Peyer's patch (tissue), 4 donors: ENCODE measurements at places on chromosomes 2 and 18. TPM values are rescaled to one million over a fixed set of nuclear protein-coding genes. Genes with fewer than 3 reads are reported as not detected.
A peak's percentile ranks its signal among the peaks of the same experiment; 100 is the strongest.

GRCh38 chr2:39641635-39642034 lies 24.1 kb upstream of the TMEM178A start:
- DNase-seq: no peak

GRCh38 chr2:141526760-141527159 lies 604.1 kb downstream of the LRP1B start:
- DNase-seq: no peak

DNA sequence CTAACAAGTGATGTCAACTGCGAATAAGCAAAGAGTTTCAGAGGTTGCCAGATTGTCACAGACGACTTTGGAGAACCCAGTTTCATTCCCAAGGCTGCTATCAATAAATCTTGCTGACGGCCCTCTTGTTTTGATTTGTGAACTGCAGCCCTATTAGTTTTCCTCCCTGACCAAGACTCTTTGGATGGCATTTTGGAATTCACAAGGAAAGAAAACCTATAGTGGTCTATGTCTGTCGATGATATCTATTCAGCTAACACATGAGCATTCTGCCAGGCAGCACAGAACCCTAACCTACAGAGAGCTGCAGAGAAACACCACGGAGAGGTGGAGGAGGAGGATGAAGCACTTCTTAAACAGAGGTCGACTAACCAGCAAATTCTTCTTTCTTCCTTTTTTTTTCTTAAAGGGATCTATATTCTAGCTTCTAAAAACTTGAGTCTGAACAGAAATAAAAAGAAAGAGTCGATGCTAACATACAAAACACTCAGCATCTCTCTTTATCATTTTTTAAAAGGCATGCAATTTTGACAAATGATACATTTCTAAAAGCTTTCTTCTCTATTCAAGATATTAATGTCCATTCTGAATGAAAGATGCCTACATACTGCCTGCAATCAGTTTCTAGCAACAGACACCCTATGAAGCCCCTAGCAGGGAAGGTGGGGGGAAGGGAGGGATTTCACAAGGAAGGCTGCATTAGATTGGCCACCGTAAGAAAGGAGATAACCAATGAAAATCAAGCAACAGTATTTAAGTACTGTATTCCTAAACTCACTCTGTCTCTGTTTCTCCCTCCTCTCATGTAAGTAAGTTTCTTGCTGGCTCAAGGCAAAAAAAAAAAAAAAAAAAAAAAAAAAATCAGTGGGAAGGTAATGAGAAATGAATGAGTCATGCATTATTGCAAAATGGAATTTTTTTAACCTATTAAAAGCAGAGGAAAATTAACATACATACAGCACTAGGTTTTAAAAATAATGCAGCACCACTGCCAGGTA lies 83.0 kb upstream of the CHRNA1 start:
- no peak for DNase-seq

The MC5R gene
- total RNA-seq: not detected

- DNase-seq: no peak
Observed at GRCh38 chr2:59882822-59883221, 670.6 kb downstream of the BCL11A start.

The NOSTRIN gene
- 67.4 TPM for total RNA-seq

The DSG4 gene
- total RNA-seq: not detected

The CNTNAP5 gene
- not detected for total RNA-seq

DNA sequence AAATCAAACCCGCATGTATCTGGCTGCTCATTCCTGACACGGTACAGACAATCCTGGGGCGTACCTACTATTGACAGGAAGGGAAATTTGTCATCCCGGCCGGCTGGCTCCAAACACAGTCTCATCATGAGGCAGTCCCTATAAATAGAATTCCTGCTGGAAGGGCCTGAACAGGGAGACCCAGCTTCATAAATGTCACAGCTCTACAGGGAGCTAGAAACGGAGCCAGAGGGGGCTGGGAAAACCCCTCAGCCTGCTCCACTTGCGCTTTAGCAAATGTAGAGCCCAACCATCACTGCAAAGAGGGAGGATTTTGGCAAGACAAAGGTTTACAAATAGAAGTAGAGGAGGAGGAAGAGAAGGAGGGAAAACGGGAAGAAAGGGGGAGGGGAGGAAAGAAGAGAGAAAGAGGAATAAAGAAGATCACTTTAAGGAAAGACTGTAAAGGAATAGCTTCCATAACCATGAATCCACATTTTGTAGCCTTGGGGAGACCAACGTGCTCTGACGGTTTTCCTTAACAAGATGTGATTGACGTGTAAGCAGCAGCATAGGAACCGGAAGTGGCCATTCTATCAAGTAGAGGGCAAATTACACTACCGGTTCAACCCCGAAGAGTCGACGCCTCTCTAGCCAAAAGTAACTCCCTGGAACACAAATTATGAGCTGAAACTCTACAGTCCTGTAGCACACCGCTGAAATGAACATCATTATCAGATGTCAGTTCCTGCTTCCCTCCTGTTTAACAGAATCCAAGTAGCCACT lies 56.8 kb upstream of the TTN start:
- no peak for DNase-seq

- no peak for DNase-seq
Observed at GRCh38 chr2:223420048-223420447, 182.1 kb downstream of the SCG2 start.

- peak; percentile 28 for DNase-seq
Observed at GRCh38 chr18:45102863-45103262, 422.2 kb downstream of the SETBP1 start.

GRCh38 chr2:100174026-100174431 lies 31.6 kb upstream of the AFF3 start:
- DNase-seq: no peak

DNA sequence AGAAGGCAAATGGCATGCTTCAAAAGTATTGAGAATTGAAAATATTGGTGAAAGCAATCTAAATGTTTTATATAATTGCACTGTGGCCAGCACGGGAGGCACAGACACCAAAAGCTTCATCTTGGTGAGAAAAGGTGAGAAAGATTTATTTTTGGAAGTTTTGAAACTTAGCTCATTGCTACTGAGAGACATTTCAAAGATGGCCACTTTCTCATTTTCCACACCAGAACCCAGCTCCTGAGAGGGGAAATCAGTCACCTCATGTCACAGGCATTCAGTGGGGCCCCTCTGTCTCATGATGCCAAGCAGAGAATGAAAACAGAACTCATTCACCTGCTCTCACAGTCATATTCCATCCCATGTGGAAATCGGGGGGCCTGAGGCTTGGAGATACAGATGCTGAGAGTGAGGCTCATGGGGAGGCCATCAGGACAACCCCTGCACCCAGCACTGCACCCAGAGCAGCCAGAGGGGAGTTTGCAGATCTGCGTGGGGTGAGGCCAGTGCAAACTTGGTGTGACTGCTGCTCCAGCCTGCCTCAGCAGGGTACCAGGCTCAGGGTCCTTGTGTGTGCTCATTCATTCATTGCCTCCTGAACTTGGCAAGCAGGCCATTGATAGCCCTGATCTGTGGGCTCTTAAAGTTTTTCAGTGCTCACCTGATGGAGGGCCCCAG lies 31.4 kb downstream of the IL18R1 start:
- DNase-seq: no peak

The TRIM43B gene
- not detected for total RNA-seq

- DNase-seq: no peak
Observed at GRCh38 chr2:175621821-175622220, 380.2 kb downstream of the LNPK start.

- no peak for DNase-seq
Observed at GRCh38 chr2:67243919-67244318, 153.2 kb upstream of the ETAA1 start.

DNA sequence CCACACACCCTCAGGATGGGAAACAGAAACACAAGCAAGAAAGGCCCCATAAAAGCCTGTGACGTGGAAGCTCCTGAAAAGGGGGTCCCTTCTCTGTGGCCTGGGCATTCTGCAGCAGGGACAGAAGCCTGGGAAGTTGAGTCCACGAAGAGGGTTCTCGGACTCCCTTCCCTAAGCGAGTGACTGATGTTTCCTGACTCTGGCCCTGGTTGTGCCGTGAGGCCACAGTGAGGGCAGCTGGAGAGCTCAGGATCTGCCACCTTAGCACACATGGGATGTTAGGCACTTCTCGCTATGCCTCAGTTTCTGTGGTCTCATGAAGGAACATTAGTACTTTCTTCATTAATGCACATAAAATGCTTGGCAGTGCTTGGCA lies 87.2 kb upstream of the ZFP36L2 start:
- DNase-seq: no peak

The RNF144A gene
- total RNA-seq: 16.5 TPM

The ATP6V1B1 gene
- not detected for total RNA-seq

- DNase-seq: no peak
Observed at GRCh38 chr2:86485802-86486201, 44.6 kb downstream of the KDM3A start.

DNA sequence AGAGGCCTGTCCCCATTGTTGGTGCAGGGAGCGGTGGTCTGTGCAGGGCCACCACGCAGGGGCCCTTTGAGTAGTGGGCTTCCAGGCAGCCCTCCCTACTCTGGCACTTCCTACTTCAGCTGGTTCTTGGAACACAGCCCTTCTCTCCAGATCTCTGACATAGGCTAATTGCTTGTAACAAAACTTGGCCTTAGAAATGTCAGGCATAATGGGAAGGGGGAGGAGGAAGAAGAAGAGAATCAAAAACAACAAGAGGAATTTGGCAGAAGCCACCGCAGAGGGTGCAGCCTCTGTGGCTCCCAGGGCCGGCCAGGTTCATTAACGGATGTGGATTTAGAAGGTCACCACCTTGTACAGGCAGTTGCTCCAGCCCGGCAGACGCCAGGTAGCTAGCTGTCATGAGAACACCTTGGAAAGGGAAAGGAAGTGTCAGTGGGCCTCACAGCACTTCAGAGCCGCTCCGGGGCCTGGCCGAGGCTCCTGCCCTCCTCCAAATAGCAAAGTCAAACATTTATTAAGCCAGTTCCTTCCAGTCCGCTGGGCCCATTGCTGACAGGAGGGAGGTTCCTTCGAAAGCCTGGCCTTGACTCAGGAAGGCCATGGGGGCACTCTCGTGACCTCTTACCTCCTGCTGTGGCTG lies 7.4 kb downstream of the BOD1L2 start:
- DNase-seq: no peak

GRCh38 chr18:35535297-35535696 lies 37.5 kb upstream of the INO80C start:
- DNase-seq: no peak

The NTSR2 gene
- not detected for total RNA-seq

DNA sequence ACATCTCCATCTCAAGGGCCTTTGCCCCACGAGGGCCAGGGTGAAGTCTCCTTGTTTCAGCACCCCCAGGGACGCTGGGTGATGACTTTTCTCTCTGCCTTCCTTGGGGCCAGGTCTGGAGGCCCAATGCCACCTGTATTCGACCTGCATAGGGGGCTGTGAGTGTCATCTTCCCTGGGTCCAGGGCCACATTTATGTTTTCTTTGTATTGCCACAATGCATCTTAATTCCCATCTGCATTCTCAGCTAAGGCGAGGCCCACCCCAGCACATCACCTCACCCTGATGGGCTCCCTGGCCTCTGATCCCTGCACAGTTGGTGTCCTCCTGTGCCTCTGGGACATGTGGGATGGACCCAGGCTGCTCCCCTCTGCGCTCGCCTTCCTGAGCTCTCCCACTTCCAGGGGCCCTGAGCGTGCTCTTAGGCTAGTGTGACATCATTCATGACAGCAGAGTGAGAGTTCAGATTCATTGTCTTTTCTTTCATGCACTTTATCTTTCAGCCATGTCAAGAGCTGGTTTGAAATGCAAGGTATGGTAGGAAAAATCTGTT lies 122.0 kb upstream of the COPS8 start:
- DNase-seq: peak; percentile 27

DNA sequence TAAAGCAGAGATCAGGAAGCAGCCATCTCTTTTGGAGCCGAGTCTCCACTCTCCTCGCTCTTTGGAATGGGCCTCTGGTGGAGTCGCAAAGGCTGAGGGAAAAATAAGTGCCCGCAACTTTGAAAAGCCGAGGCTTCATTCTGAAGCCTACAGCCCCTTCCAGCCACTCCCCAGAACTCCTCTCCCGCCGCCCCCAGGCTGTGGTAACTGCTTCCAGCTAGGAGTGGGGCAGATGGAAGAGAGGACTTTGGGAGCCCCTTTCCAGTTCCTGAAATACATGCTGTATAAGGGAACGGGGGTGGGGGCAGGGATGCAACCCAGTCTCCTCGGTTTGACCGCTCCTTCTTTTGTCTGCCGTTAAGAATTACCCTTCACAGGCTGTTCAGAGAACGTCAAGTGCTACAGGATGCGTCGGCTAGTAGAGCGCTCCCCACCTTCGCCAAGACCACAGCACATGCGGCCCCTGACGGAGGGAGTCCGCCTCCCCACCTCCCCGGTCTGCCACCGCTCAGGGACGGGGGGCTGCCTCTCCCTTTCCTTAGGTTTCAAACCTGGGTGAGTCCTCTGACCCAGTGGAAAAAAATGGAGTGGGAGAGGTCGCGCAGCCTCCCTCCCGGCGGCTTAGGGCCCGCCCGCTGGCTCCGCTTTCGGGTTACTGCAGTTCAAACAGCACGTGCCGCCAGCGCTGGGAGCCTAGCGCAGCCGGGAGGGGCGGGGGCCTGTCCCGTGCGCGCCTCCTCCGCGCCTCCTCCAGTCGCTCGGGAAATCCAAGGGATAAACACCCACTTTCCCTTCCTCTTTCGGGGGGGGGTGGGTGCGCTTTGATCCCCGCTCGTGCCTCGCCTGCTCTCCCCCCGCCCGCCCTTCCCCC lies 4.9 kb downstream of the CYP26B1 start:
- peak; percentile 15 for DNase-seq

GRCh38 chr2:235219048-235219447 lies 267.2 kb downstream of the SH3BP4 start:
- no peak for DNase-seq

- DNase-seq: peak; percentile 65
Observed at GRCh38 chr2:119491776-119492525, 32.3 kb downstream of the SCTR start.

- DNase-seq: no peak
Observed at GRCh38 chr2:200860092-200860795, 4.2 kb downstream of the CLK1 start.

DNA sequence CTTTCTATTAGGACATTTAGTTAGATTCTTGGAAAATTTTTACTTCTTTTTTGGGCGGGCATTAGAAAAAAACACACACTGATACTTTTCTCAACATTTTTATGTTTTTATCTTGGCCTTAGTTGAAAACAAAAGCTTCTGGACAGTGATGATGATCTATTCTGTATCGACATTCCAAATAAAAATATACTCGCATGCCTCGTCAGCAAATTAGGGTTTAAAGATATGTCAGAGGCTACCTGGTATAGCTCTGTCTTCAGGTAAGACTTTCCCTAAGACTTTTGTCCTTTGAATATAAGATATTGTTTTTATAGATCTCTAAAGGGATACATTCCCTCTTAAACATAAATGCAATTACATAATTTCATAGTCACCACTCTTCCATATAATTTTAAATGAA lies 816.8 kb downstream of the LRP1B start:
- DNase-seq: no peak

- DNase-seq: no peak
Observed at GRCh38 chr18:4077204-4077603, 377.9 kb downstream of the DLGAP1 start.

The ALLC gene
- not detected for total RNA-seq
